ENCODE measurements at places on chromosomes 4 and X. TPM values are rescaled to one million over a fixed set of nuclear protein-coding genes. Genes with fewer than 3 reads are reported as not detected.

The PSMD10 gene
- total RNA-seq, result 48.6 TPM

The NPY2R gene
- total RNA-seq, result 1.2 TPM

The MGAT4D gene
- not detected for total RNA-seq

DNA sequence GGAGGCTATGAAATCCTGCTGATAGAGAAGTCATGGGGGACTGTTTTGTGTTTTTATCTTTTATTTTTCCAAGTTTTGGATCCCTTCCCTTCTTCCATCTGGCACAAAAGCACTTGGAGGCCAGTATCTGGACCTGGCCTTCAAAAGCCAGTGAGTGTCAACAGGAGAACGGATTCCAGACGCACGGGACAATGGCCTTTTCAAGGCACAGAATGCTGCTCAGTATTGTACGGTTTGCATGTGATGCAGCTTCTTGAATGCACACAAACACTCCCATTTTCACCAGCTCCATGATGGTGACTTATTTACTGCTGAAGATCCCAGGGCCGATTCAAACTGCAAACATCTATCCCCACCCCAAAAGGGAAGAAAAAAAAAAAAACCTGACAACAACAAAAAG lies 145.4 kb downstream of the CPEB2 start:
- no peak for DNase-seq
- no peak overlapping the region for H3K4me3 ChIP-seq
- H3K36me3 ChIP-seq, result no peaks in the 10 kb centered on the region
- H3K27me3 ChIP-seq, result no peaks in the 10 kb centered on the region
- no peak overlapping the region for H3K27ac ChIP-seq

GRCh38 chr4:38153387-38153760 lies 193.2 kb downstream of the PTTG2 start:
- no peak for DNase-seq
- no peaks in the 10 kb centered on the region for H3K36me3 ChIP-seq
- no peak overlapping the region for H3K4me3 ChIP-seq
- no peaks in the 10 kb centered on the region for H3K27me3 ChIP-seq

DNA sequence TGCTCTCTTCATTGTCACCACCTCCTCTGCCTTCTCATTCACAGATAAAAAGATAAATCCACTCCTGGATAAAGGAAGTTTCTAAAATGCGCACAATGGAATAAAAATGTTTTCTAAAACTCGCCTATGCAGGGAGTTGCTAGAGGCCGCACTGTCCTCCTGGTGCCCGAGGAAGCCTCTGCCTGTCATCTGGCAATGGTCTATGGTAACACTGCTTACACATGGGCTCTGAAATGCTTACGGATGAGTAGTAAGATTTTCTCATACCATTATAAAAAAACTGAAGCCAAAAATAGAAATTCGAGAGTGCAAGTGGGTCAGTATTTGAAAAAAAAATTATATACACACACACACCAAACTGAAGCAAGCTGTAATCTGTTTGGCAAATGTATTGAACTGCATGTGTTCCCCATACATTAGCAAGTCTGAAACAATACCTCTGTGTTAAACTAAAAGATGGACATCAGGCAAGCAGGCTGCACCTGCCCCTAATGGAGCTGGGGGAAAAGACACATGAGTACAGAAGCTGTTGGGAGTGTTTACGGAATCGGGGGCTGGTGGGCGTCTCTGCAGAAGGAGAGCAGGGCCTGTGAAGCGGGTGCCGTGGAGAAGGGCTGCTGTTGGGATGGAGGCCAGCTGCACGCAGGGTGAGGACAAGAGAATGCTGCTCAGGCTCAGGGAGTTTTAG lies 103.3 kb upstream of the FAT1 start:
- no peaks in the 10 kb centered on the region for H3K36me3 ChIP-seq
- no peak overlapping the region for H3K4me3 ChIP-seq
- no peaks in the 10 kb centered on the region for H3K27me3 ChIP-seq
- no peak overlapping the region for H3K27ac ChIP-seq
- DNase-seq, result no peak

DNA sequence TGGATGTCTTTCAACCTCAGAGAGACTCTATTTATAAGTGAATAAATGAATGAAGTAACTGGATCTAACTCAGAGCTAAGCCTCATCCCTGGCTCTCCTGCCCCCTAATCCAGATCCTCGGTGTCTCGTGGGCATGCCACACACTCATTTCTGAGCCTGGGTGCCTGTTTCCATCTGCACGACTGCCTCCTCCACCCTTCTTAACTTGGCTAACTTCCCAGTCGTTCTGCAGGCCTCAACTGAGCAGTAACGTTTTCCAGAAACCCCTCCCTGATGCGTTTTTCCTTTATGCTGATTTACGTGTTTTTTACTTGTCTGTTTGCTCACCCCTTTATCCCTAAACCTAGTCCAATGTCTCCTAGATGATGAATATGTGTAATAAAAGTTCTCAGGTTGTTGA lies 186.9 kb upstream of the HS3ST1 start:
- no peaks in the 10 kb centered on the region for H3K27me3 ChIP-seq
- no peaks in the 10 kb centered on the region for H3K4me1 ChIP-seq

DNA sequence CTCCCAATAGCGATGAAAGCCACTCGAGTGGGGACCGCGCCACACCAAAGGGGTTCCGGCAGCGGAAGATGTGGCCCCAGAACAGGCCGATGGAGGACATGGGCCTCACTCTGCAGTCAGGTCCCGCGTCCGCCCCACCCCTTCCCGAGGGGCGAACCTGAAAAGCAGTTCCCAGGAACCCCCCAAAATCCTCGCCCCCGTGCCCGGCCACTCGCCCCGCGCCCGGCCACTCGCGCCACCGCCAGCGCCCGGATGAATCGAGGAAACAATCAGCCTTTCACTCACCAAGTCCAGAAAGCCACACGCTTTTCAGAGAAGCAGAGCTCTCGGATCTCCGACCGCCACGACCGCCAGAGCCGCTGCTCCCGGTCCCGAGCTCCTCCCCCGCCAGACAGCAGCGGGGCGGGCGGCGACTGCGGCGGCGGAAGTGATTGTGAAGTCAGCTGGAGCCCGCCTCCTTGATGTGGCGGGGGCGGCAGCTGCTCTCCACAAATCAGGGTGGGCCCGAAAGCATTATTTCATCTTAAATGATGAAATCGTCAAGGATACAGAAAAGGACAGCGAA lies at the start of gene PJA1:
TSS of gene PJA1 (minus strand) at position 367 of the 565 bp plus-strand sequence. CDS start 2,380 bp downstream, outside the sequence.
- DNase-seq, result peak; percentile 65
- H3K27me3 ChIP-seq, result peaks cover 3% of the 10 kb centered on the region
- H3K27ac ChIP-seq, result peak within 1 kb of the TSS; percentile 34
- no peaks in the 10 kb centered on the region for H3K36me3 ChIP-seq
- no peaks in the 10 kb centered on the region for H3K4me1 ChIP-seq
- peak within 1 kb of the TSS; percentile 49 for H3K4me3 ChIP-seq

GRCh38 chr4:93342738-93343137 lies 485.8 kb upstream of the ATOH1 start:
- H3K27ac ChIP-seq, result no peak overlapping the region
- no peak for DNase-seq
- no peaks in the 10 kb centered on the region for H3K36me3 ChIP-seq
- no peaks in the 10 kb centered on the region for H3K27me3 ChIP-seq
- H3K4me1 ChIP-seq, result no peaks in the 10 kb centered on the region

DNA sequence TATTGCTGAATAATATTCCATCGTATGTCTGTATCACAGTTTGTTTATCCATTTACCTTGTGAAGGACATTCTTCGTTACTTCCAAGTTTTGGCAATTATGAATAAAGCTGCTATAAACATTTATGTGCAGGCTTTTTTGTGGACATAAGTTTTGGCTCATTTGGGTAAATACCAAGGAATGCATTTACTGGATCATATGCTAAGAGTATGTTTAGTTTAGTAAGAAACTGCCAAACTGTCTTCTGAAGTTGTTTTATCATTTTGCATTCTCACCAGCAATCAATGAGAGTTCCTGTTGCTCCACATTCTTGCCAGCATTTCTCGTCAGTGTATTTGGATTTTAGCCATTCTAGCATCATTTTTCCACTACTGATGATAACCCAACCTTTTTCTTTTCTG lies 232.7 kb upstream of the NR3C2 start:
- no peaks in the 10 kb centered on the region for H3K36me3 ChIP-seq
- H3K4me1 ChIP-seq, result no peaks in the 10 kb centered on the region
- no peak for DNase-seq
- no peak overlapping the region for H3K27ac ChIP-seq

GRCh38 chrX:45602151-45602550 lies 401.5 kb upstream of the DIPK2B start:
- H3K36me3 ChIP-seq, result no peaks in the 10 kb centered on the region
- H3K27me3 ChIP-seq, result no peaks in the 10 kb centered on the region
- no peak overlapping the region for H3K27ac ChIP-seq
- no peaks in the 10 kb centered on the region for H3K4me1 ChIP-seq
- no peak overlapping the region for H3K4me3 ChIP-seq

DNA sequence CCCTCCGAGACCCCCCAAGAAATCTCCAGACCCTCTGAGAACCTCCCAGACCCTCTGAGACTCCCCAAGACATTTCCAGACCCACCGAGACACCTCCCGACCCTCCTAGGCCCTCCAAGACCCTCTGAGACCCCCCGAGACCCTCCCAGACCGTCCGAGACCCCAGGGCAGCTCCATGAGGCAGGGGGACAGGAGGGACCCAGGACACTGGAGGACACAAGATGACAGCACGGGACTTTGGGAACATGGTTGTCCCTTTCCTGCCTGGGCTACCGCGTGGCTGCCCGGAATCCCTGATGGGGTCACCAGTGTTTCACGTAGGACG lies 10.3 kb downstream of the CTBP1 start:
- no peaks in the 10 kb centered on the region for H3K36me3 ChIP-seq
- H3K27ac ChIP-seq, result no peak overlapping the region
- H3K27me3 ChIP-seq, result no peaks in the 10 kb centered on the region
- no peak for DNase-seq

DNA sequence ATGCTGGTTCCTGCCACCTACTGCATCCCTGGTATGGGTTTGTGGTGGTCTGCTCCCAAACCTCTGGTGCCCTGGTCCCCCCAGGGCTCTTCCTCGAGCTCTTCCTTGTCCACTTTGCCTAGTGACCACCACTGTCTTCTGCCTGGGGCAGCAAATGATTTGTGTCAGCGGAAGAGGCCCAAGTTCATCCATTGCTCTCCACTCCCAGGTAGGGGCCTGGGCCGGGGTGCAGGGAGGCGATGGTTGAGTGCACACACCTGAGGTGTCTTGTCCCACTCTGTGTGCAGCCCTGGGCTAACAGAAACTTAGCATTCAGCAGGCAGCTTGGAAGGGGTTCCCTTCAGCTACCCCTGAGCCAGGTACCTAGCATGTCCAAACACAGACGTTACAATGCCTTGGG lies 75.6 kb upstream of the SOX3 start:
- no peak overlapping the region for H3K4me3 ChIP-seq
- H3K27me3 ChIP-seq, result no peaks in the 10 kb centered on the region
- no peaks in the 10 kb centered on the region for H3K4me1 ChIP-seq
- no peak for DNase-seq
- H3K36me3 ChIP-seq, result no peaks in the 10 kb centered on the region

DNA sequence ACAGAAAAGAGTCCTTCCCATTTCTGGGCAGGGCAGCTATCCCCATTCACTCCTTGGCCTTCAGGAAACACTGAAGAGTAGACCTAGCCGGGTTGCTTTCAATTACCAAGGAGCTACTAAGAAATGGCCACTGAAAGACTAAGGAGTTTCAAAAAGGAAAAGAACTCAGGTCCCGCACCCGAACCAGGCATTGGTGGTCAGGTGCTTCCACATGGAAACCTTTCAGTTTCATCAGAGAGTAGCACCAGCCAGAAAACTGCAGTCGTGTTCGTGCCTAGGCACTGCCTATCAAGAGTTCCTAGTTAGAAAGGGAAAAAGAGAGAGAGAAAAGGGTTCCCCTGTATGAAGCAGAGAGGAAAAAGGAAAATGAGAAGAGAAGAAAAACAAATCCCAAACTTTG lies 237.9 kb downstream of the KLHL4 start:
- no peak for DNase-seq
- no peaks in the 10 kb centered on the region for H3K27me3 ChIP-seq
- no peak overlapping the region for H3K27ac ChIP-seq
- H3K36me3 ChIP-seq, result no peaks in the 10 kb centered on the region

DNA sequence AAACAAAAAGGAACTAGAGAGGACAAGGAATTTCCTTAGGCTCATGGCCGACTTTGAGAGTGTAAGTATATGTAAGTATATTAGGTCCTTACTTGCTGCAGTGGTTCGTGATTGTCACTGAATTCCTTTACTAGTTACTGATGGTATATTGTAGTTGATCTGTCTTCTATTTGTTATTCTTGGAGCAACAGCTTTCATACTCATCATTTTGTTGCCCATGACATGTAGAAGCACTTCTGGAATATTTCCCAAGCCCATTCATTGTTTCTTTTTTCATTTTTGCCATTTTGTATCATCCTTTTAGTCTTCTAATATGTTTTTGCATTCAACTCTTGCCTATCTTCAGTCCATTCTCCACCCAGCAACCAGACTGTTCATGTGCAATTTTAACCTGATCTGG lies 170.0 kb downstream of the ARHGAP10 start:
- no peak overlapping the region for H3K4me3 ChIP-seq
- no peaks in the 10 kb centered on the region for H3K36me3 ChIP-seq
- no peak for DNase-seq
- no peaks in the 10 kb centered on the region for H3K27me3 ChIP-seq
- H3K27ac ChIP-seq, result no peak overlapping the region
- H3K4me1 ChIP-seq, result no peaks in the 10 kb centered on the region

GRCh38 chr4:13262816-13263215 lies 221.3 kb downstream of the RAB28 start:
- H3K4me3 ChIP-seq, result no peak overlapping the region
- no peak overlapping the region for H3K27ac ChIP-seq
- H3K36me3 ChIP-seq, result no peaks in the 10 kb centered on the region
- no peaks in the 10 kb centered on the region for H3K4me1 ChIP-seq
- no peak for DNase-seq

All from colonic mucosa (tissue), 4 donors.